ENCODE measurements at places on chromosomes 5 and 9. TPM values are rescaled to one million over a fixed set of nuclear protein-coding genes. Genes with fewer than 3 reads are reported as not detected.

The CAST gene
- total RNA-seq: 131 TPM

The C5 gene
- total RNA-seq: 1.3 TPM

The FAM114A2 gene
- 28.8 TPM for total RNA-seq

The HTR1A gene
- not detected for total RNA-seq

The CENPH gene
- total RNA-seq: 57.7 TPM

The SLC4A9 gene
- total RNA-seq: not detected

The ZNF608 gene
- total RNA-seq: not detected

The PRRT1B gene
- total RNA-seq: not detected

The PLEKHG4B gene
- not detected for total RNA-seq

The PCDHA4 gene
- total RNA-seq: not detected

The LAMC3 gene
- 0.19 TPM for total RNA-seq

The DMGDH gene
- total RNA-seq: 0.63 TPM

The KLF9 gene
- 20.8 TPM for total RNA-seq

The PCDHB5 gene
- total RNA-seq: not detected

The PHF24 gene
- not detected for total RNA-seq

The SOX30 gene
- total RNA-seq: 0.29 TPM

The TMEM161B gene
- total RNA-seq: 23.0 TPM

The PIP5K1B gene
- total RNA-seq: 2.3 TPM

The BHMT2 gene
- not detected for total RNA-seq

The ARL14EPL gene
- total RNA-seq: not detected

The GABRA6 gene
- total RNA-seq: not detected

The SV2C gene
- not detected for total RNA-seq

The SVEP1 gene
- not detected for total RNA-seq

The PCDHB10 gene
- total RNA-seq: not detected

The FOXD1 gene
- 0.34 TPM for total RNA-seq

The MEGF10 gene
- total RNA-seq: not detected

The HAVCR2 gene
- 16.3 TPM for total RNA-seq

The TAF11L5 gene
- total RNA-seq: not detected

The LHX6 gene
- not detected for total RNA-seq

The RPS23 gene
- 2,235 TPM for total RNA-seq

The HACD4 gene
- total RNA-seq: 4.3 TPM

The CDC25C gene
- total RNA-seq: 6.2 TPM

The TARS1 gene
- 293 TPM for total RNA-seq

The MZB1 gene
- total RNA-seq: 20.2 TPM

The MSMP gene
- total RNA-seq: not detected

The ACTBL2 gene
- not detected for total RNA-seq

The F2RL1 gene
- total RNA-seq: 2.8 TPM

The CEP78 gene
- 40.4 TPM for total RNA-seq

The TSLP gene
- 0.67 TPM for total RNA-seq

The GHR gene
- total RNA-seq: not detected

Measured in activated CD8-positive, alpha-beta memory T cell treated with anti-CD3 and anti-CD28 coated beads for 36 hours (primary cell).